Endodermal cell (in vitro differentiated cells): ENCODE measurements at places on chromosomes 3 and 15. TPM values are rescaled to one million over a fixed set of nuclear protein-coding genes. Genes with fewer than 3 reads are reported as not detected.

The MEF2A gene
- 25.5 and 28.6 TPM in 2 replicates for total RNA-seq

The GOLGA8J gene
- total RNA-seq, result not detected in 2 replicates

DNA sequence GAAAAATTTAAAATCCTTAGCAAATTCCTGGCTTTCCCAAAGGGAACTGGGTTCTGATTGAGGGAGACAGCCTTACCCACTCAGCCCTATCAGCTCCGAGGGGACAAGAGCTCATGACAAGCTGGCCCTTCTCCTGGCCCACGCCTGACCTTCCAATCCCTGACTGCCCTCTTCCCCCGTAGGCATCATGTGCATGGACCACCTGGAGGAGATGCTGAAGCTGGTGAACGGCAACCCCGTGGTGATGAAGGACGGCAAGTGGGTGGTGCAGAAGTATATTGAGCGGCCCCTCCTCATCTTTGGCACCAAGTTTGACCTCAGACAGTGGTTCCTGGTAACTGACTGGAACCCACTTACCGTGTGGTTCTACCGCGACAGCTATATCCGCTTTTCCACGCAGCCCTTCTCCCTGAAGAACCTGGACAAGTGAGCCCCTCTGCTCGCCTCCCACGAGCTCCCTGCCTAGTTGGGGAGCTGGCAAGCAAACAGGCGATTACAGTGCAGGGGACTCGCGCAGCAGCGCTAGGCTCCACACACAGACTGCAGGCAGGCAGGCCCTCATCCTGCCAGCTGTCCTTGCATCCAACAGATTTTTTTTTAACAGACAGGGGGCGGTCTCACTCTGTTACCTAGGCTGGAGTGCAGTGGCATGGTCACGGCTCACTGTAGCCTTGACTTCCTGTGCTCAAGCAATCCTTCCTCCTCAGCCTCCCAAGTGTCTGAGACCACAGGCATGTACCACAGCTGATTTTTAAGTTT, 16.8 kb downstream of the RPUSD3 start:
- H3K27ac ChIP-seq, result no peak overlapping the region
- peak; percentile 84 for DNase-seq
- no peaks in the 10 kb centered on the region for H3K27me3 ChIP-seq
- no peaks in the 10 kb centered on the region for H3K4me1 ChIP-seq

GRCh38 chr3:16604433-16604832, 790 bp downstream of the DAZL start:
- H3K4me1 ChIP-seq, result no peaks in the 10 kb centered on the region
- H3K27me3 ChIP-seq, result no peaks in the 10 kb centered on the region
- no peaks in the 10 kb centered on the region for H3K36me3 ChIP-seq
- no peak overlapping the region for H3K27ac ChIP-seq

GRCh38 chr3:40660554-40660953, 135.8 kb downstream of the ZNF621 start:
- no peaks in the 10 kb centered on the region for H3K4me1 ChIP-seq
- H3K36me3 ChIP-seq, result no peaks in the 10 kb centered on the region
- peaks cover 11% of the 10 kb centered on the region for H3K27me3 ChIP-seq
- H3K27ac ChIP-seq, result no peak overlapping the region
- H3K4me3 ChIP-seq, result no peak overlapping the region

- DNase-seq, result peak; percentile 64
- no peak overlapping the region for H3K27ac ChIP-seq
- peak overlapping the region; percentile 89 for H3K4me3 ChIP-seq
- H3K4me1 ChIP-seq, result peaks cover 30% of the 10 kb centered on the region
These were observed 2.1 kb downstream of the RAB43 start for GRCh38 chr3:129119365-129120100.

GRCh38 chr15:99454941-99455788, 110.6 kb upstream of the MEF2A start:
- no peaks in the 10 kb centered on the region for H3K36me3 ChIP-seq
- H3K4me1 ChIP-seq, result no peaks in the 10 kb centered on the region
- H3K27ac ChIP-seq, result no peak overlapping the region
- no peaks in the 10 kb centered on the region for H3K27me3 ChIP-seq
- no peak overlapping the region for H3K4me3 ChIP-seq
